ENCODE measurements at places on chromosomes 1 and 21.
A peak's percentile ranks its signal among the peaks of the same experiment; 100 is the strongest.

DNA sequence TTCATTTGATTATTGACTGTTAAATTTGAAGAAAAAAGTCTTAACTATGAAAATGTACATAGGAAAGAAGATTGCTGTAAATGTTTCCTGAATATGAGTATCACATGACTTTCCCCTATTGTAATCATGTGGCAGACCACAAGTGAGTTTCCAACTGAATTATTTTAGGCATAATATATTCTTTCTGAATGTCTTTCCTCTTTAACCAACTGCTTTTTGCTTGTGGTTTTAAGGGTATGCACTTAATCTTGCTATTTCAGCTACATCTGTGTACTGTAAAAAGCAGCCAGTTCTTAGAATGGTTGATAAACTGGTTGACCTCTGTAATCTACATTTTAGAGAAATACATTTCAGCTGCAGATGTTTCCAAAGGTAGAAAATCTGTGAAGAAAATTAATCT lies 400.7 kb downstream of the NEGR1 start:
- no peak for DNase-seq

- no peak for DNase-seq
These were observed 5.8 kb upstream of the FUBP1 start for GRCh38 chr1:77984629-77985028.

DNA sequence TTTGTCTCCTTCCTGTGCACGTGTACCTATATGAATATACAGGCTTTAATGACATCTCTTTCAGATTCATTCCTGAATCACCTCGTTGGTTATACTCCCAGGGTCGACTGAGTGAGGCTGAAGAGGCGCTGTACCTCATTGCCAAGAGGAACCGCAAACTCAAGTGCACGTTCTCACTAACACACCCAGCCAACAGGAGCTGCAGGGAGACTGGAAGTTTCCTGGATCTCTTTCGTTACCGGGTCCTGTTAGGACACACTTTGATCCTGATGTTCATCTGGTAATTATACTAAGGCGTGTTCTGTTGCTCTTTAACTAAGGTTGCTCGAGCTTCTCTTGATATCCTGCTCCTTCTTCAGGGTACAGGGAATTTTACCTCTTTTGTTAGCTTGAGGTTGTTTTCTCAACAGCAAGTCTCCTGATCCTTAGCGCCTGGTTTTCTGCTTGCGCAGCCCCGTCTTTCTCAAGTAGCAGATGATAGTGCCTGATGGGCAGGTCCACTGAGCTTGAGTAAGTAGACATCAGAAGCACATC lies 55.1 kb downstream of the SLC22A15 start:
- DNase-seq: no peak

GRCh38 chr1:973459-974292 lies 7.4 kb downstream of the PLEKHN1 start:
- DNase-seq: no peak

- no peak for DNase-seq
These were observed 41.0 kb downstream of the LDLRAD2 start for GRCh38 chr1:21853131-21853427.

- DNase-seq: no peak
These were observed 3.9 kb downstream of the TBX15 start for GRCh38 chr1:118984086-118984721.

DNA sequence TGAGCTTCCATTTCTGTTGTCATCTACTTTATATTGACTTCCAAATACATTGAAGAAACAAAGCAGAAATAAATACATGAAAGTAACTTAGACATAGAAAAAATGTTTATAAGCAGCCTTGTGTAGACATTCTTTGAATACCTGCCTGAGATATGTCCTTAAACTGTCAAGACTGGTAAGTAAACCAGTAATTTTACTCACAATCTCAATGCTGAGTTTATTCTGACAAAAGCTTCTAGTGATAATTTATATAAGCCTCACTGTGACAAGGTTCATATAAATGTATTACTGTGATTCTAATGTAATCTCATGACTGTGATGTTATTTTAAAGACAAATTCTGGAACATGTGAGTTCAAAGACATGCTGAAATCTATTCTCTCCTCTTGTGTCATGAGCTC lies 516.7 kb upstream of the B3GALT2 start:
- DNase-seq: no peak

GRCh38 chr21:31889460-31889859 lies 16.6 kb downstream of the HUNK start:
- DNase-seq: no peak

DNA sequence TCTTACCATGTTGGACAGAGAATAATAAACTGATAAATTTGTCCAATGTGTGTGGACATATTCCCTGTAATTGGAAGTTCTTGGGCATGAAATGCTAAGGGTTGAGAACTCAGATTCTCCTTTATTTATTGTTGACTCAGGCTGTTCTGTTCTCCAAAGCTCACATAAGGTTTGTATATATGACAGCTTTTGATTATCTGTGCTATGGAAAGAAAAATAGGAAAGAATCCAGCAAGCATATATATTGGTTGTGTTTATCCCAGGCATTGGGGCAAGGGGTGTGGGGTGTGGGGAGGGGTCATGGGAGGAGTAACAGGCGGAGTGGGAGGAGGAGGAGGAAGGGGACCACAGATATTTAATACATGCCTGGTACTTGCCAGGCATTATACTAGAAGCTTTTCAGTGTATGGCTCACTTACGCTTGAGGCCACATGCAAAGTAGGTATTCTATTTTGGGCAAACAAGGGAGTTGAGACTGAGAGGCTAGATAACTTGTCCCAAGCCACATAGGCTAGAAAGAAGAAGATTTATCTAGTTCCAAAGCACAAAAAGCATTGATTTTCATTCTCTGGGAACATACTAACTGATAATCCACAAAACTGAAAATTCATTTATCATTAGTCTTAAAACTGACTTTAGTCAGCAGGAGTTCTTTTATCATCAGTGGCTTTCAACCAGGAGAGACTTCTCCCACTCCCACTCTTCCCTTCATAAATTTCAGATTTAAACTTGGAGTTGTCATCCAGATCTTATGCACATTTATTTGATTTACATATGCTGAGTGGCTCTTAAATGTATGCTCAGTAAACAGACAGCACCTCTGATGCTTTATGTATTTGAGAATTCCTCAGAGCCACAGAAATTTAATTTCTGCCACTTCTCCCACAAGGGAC lies 27.2 kb downstream of the NGF start:
- no peak for DNase-seq

- no peak for DNase-seq
These were observed 181.4 kb upstream of the TMEM51 start for GRCh38 chr1:14972107-14972506.

- no peak for DNase-seq
These were observed 24.9 kb upstream of the ATF3 start for GRCh38 chr1:212583643-212584042.

- peak; percentile 39 for DNase-seq
These were observed 34.8 kb downstream of the WDR4 start for GRCh38 chr21:42844411-42845113.

DNA sequence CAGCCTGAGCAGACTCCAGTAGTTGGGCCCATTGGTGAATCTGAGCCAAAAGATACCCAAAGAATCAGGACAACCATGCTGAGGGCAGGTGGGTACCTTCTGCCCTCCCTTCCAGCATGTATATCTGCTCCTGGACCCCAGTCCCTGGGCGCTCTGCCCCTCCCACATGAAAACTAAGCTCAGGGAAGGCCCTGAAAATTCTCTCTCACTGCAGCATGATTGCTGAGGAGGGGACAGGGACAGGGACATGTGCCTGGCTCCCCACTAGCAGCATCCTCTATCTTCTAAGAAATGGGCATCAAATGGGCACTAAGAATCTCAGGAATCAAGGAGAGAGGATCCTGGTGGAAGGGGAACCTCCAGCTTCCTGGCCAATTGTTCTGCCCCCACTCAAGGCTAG lies 446.0 kb downstream of the MATN1 start:
- no peak for DNase-seq

DNA sequence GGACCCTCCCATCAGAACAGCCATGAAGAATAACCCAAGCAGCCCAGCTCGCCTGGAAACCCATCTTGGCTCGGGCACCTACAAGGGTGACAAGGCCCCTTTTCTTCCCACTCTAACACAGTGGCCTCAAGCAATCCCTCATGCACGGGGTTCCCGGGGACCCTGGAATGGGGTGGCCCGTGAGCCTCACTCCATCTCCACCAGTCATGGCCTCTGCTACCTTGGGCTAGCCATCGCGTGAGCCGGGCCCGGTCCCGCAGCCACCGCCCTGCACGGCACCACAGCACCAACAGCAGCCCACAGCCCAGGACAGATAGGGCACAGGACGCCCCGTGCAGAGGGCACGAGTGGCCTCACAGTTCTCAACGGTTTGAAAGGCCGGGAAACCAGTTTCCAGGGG lies 19.0 kb downstream of the WDR4 start:
- no peak for DNase-seq

- no peak for DNase-seq
These were observed 243.0 kb upstream of the LYPLAL1 start for GRCh38 chr1:218930472-218931241.

DNA sequence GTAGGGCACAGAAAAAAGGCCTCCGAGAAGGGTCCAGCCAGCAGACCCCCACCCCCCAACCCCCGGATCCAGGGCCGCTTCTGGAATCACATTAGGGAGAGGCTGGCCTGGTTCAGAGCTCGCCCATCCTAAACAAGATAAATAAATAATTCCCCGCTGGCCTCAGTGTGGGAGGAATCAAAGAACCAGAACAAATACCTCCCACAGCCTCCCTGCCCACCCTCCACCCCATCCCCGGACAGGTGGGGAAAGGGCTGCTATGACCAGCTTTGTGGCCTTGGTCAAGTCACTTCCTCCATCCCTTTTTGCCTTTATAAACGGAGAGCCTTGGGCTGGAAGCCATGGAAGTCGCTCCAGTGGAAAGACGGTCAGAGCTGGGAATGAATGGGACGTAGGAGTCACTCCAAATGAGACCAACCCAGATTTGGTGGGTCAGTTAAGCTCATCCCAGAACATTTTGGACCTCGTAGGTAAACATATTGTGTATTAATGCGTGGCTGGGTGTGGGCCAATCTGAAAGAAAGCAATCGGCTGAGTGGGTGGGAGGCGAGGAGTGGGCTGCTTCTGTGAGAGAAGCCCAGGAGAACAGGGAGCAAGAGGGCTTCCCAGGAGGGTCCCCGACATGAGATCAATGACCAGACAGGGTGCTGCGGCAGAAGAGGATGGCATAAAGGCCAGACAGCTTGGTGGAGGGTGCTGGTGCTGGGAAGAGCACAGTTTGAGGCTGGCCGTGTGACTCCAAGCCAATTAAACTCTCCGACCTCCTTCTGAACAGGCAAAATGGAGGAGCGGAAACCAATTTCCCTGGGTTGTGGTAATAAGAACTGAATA lies 63.3 kb downstream of the MEF2D start:
- DNase-seq: no peak

DNA sequence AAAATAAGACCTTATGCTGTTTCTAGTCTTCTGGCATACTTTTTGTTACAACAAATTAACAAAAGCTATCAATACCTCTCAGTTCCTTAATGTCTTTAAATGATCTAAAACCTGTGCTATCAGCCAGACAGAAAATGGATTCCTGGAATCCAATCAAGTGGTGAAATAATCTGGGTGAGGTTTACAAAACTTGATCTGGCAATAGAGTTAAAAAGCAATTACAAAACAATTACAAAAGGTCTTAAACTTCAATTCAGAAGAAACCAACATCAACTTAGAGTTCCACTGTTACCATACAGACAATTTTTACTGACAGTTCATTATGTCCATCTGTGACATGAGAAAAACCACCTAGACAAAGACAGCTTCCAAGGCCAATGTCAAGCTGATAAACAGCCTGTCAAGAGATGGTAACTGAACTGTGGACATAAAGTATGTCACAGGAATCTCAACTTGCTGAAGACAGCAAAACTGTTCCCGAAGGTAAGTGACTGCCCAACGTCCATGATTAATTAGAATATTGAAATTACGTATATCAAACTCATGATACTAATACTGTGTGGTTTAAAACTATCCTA lies 17.4 kb downstream of the ZZZ3 start:
- no peak for DNase-seq

DNA sequence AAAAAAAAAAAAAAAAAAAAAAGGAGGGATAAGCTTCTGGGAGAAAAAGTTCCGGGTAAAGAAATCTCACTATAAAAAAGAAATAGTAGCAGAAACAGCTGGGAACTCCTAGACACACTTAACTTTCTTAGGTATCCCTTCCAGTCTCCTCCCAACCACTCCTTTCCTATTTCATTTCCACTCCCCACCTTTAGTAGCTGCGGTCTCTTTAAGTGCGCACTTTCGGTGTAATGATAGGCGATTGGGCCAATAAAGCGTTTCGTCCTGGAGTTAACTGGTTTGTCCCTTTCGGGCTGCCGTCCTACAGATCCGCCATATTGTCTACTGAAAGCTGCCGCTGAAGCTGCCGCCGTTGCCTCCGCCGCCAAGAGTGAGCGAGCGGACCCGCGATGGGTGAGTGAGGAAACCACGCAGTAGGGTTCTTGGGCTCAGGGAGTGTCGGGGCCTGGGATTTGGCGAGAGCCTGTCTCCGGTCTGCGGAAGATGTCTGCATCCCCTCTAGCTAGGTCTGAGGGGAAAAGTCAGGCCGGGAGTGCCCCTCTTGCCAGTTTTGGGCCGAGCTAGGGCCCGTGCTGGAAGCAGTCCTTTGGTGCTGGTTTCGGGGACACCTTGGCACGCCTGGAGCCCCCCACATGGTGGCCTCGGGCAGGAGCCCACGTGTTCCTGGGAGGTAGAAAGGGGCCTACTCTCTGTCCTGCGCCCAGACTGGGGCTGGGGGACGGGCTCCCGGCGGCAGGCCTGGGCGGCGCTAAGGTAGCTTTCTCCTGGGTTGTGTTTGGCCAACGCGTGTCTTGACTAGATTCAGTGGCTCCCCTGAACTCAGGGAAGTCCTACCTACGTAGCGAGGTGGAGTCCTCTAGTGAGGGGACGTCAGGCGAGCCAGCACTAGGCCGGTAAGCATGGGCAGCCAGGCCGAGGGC lies at the start of gene KPNA6:
Gene KPNA6, plus strand, starts transcription at position 315 of the 920 bp plus-strand sequence. Its CDS starts 75 bp downstream, at position 390.
- peak; percentile 62 for DNase-seq

- no peak for DNase-seq
These were observed 15.4 kb downstream of the COL9A2 start for GRCh38 chr1:40301541-40302299.

GRCh38 chr1:25898223-25899015 lies 7.8 kb downstream of the STMN1 start:
- DNase-seq: no peak

DNA sequence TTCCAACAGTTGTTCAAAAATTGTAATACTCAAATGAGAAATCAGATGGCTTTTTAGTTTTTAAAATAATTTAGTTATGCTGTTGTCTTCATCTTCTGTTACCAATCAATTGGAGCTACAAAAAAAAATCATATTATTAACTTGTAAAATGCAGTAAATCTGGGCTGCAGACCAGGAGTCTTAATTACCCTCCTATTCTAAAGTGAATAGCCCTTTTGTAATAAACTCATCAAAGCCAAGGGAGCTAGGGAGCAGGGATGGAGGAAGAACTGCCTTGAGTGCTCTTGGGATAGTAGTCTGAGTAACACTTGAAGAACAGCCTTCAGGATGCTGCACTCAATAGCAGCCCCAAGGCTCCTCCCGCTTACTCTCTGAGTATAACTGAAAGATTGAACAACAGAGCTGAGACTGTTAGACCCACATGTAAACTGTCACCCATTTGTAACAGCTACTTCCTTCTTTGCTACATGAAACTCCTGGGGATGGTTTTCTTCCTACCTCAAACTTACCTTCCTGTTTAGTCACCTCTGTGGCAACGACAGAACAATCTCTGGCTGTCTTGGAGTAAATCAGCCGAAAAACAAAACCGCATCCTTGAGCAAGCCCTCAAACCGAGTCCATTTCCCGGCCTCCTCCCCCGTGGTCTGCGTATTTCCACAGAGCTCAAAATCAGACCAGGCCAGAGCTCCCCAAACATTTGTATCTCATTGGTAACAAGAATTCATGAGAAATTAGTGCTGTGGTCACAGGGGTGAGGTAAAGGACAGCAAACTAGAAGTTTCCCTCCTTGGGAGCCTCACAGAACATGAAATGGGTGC lies 55.9 kb downstream of the CD58 start:
- DNase-seq: no peak

- no peak for DNase-seq
These were observed 14.6 kb upstream of the PLA2G2C start for GRCh38 chr1:20200966-20201365.
